ENCODE measurements at places on chromosomes 11 and 22.

GRCh38 chr22:20000246-20001081, 16.2 kb downstream of the ARVCF start:
- DNase-seq, result no peak

DNA sequence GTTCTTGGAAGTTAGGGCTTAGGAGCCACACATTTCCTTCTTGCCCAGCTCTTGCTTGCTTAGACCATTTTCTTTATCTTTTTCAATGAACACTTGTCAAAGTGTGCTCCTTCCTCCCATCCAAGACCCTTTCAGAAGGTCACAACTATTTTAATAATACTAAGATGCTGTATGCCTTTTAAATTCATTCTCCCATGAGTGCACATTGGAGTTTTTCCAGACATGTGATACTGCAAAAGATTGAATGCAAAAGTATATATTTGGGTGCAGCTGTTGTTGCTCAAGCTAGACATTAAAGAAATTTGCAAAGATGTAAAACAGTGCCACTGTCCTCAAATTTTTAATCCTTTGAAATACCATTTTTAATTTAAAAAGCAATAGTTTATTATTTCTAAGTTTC, 69.3 kb upstream of the TNRC6B start:
- no peak for DNase-seq

DNA sequence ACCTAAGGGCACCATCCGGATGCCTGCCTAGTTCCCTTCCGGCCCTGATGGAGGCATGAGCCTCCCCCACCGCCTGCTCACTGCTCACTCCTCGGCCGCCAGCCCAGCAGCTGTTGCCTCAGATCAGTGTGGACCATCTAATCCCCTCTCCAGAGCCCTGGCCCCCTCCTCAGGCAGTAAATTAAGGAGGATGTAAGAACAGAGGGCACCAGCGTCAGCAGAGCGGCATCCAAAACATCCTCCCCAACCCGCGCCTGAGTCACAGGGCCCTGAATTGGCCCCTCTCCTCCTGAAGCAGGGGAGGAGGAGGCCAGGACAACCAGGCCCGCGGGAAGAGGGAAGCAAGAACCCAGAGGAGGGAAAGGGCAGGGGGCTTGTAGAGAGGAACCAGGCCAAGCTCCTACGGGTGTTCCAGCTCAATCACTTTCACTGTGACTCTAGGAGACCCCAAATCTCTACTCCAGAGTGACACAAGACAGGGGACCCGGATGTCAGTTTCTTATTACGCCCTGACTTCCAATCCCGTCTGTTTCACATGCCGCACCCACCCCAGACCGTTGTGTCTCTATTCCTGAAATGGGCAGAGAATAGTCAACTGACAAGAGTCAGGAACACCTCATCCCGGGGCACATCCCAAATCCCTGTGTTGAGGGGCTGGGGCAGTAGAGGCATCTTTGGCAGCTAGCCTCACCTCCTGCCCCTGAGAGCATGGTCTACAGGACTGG, 31.3 kb upstream of the MYOD1 start:
- DNase-seq, result no peak

GRCh38 chr11:93359396-93359795, 28.9 kb downstream of the DEUP1 start:
- DNase-seq, result no peak

DNA sequence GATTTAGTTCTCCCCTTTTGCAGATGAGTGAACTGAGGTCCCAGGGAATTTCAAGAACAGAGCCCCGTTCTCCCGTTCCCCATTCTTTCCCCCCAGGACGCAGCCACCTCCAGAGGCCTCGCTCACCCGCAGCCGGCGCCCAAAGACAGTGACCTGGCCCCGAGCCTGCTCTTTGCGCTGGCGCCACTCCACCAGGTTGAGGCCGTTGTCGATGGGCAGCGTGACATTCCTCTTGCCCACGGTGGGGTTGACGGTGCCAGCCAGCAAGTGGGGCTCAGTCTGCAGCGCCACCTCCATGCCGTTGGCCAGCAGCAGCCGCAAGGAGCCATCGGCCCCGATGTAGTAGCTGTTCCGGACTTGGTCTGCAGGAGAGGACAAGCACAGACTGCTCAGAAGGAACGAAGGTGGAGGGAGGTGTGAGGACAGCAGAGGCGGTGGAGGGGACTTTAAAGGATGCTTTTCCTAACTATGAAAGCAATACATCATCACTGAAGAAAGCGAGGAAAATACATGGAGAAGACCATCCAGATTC, 101.4 kb upstream of the NARS2 start:
- DNase-seq, result no peak

All from right forelimb (tissue), 1 donor.